ENCODE measurements at places on chromosomes 7 and 10.

- no peak for DNase-seq
Measured at GRCh38 chr10:110979611-110980010, 60.2 kb downstream of the SHOC2 start.

- DNase-seq, result no peak
Measured at GRCh38 chr7:156592155-156592884, 48.3 kb upstream of the RNF32 start.

DNA sequence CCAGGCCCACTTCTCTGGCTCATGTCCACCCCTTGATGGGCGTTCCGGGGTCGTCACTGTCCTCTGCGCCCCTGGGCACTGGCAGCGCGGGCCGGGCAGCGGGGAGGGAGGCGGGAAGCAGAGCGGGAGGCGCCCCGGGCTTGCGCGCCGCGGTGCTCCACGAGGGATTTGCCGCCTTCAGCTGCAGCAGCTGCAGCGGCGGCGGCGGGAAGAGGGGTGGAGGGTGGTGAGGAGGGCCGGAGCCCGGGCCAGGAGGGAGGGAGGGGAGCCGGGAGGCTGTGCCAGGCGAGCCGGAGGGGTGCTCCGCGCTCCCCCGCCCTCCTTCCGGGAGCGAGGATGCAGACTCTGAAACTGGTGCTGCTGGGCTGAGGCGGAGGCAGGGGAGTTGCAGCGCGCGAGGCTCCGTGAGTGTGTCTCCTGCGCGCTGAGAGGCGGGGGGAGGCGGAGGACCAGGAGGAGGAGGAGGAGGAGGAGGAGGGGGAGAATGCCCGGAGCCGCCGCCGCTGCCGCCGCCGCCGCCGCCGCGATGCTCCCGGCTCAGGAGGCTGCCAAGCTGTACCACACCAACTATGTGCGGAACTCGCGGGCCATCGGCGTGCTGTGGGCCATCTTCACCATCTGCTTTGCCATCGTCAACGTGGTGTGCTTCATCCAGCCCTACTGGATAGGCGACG is at the start of gene LHFPL3:
Gene LHFPL3 (plus strand): TSS at position 308 of the 674 bp plus-strand sequence.
- DNase-seq, result no peak

DNA sequence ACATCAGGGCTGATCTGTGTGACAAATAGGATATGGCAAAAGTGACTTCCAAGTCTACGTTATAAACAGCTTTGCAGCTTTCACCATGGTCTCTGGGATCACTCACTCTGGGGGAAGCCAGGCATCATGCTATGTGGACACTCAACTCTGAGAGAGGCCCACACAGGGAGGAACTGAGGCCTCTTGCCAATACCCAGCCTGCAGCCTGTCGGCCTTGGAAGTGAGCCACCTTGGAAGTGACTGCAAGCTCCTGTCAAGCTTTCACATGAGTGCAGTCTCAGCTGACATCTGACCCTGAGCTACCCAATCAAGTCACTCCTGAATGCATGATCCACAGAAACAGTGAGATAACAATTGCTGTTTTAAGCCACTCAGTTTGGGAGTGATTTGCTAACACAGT is 56.5 kb downstream of the MMRN2 start:
- DNase-seq, result peak; percentile 83

DNA sequence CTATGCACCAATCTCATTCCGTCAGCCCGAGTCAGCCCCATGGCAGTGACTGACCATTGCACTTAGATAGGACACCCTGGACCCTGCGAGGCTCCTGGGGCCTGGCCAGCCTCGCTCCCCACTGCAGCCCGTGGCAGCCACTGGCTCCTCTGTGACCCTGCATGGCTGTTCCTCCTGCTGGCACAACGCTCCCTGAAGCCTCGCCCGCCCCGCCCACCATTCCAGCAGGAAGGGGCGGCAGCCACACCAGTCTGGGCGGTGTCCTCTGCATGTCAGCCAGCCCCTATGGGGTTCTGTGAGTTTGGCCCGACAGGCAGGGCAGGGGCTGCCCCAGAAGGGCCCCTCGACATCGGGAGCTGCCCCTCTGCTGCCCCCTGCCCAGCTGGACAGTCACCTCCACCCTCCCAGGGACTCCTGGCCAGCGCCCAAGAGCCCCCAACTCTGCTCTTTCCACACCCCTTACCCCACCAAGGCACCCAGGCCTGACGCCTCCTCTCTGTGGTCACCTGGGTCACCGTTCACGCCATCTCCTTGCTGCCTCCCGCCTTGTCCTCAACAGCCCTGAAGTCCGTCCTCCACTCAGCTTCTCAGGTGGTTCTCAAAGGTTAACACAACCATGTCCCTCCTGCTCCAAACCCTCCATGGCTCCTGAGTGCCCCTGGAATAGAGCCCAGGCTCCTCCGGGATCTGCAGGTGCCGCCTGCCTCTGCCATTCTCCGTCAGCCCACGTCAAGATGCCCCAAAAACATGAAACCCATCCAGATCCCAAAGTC is 103.5 kb downstream of the MICALL2 start:
- no peak for DNase-seq

DNA sequence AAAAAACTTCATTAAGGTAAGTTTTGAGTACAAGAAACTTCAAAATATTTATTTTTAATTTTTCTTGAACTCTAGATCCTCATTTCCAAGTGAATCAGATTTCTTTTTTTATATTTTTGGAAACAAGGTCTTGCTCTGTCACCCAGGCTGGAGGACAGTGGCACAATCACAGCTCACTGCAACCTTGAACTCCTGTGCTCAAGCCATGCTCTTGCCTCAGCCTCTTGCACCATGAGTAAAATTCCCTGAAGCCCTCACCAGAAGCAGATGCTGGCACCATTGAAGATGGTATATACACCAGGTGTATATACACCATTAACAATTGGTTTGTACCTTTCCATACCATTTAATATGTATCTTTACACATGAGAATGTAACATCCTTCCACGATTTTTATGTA is 45.1 kb upstream of the ODAD2 start:
- no peak for DNase-seq

- DNase-seq, result no peak
Measured at GRCh38 chr7:140425718-140426117, 21.9 kb downstream of the RAB19 start.

DNA sequence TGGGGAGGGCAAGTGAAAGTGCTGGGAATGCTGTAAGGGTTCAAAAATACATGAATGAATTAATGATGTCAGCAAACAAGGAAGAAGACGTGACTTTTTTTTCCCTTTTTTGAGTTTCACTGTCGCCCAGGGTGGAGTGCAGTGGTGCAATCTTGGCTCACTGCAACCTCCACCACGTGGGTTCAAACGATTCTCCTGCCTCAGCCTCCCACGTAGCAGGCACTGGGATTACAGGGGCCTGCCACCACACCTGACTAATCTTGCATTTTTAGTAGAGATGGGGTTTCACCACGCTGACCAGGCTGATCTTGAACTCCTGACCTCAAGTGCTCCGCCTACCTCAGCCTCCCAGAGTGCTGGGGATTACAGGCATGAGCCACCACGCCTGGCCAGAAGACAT is 30.0 kb downstream of the DENND10 start:
- DNase-seq, result no peak

DNA sequence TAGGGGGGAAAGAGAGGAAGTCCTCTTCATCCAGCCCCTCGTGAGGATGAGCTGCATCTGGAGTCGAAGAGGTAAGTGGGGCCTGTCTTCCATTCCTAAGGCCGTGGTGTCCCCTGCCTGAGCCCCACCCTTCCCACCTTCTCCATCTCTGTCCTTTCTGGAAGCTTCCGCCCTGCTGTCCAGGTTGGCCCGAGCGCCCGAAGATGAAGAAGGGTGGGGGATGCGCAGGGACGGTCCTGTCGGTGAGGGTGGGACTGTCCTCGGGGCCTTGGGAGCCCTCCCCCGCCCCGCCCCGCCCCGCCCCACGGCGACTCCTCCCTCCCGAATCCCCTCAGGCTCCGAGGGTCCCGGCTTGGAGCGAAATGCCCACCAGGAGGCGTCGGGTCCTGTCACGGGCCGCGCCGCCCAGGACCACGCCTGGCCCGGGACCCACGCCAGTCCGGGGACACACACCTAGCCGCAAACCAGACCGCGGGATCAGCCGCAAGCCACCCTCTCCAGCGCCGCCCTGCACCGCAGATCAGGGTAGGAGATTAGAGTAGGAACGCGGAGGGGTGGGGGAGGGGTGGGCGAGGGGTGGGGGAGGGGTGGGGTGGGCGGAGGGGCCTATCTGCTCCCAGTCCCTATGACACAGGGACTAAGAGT is 15.3 kb downstream of the GPRIN2 start:
- DNase-seq, result peak; percentile 37

- DNase-seq, result no peak
Measured at GRCh38 chr10:110786172-110786571, 85.6 kb upstream of the PDCD4 start.

- DNase-seq, result no peak
Measured at GRCh38 chr10:89554433-89554832, 19.0 kb upstream of the SLC16A12 start.

DNA sequence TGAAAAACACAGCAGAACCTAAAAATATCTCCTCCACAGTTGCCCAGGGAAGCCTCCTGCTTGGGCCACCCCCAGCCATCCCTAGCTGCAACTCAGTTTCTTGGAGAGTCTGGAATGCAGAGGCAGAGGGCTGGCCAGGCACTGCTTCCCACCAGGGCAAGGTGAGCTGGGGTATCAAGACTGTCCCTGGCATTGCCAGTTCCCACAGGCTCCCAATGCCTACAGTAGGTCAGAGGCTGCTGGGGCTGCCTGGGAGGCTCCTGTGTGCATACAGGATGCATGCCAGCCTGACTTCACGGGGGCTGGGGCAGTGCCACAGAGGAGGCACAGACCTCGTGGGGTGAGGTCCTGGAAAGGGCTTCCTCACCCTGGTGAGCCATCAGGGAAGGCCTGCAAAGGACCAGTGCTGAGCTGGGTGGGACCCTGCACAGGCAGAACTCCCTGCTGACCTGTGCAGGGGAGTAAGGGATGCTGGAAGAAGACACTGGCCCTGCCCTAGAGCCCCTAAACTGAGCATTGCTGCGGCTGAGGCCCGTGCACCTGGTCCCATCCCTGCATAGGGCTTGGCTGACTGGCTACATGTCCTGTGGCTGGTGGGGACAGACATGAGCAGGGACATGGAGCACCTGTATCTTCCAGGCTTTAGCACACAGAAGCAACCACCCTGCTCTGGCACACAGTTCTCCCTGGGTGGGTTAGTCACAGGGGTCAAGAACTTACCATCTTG is 121.9 kb upstream of the RET start:
- DNase-seq, result no peak

- DNase-seq, result no peak
Measured at GRCh38 chr10:114703377-114704107, 45.5 kb upstream of the ABLIM1 start.

GRCh38 chr10:74039561-74040145 is 41.7 kb downstream of the VCL start:
- no peak for DNase-seq

DNA sequence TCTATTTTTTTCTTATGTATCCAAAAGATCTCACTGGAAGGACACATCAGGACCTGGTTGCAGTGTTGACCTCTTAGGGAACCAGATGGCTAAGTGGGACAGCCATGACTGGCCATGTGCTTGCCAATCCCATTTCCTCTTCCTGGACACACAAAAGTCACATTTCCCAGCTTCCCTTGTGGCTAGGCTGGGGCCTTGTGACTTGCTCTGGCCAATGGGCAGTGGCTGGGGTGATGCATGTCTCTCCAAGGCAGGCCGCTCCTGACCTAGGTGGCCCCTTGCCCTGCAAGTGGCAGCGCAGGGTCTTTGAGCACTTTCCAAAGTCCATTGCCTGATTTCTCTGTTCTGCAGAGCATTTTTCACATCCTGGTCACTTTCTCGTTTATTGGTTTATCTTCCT is 41.7 kb upstream of the HSPA12A start:
- no peak for DNase-seq

DNA sequence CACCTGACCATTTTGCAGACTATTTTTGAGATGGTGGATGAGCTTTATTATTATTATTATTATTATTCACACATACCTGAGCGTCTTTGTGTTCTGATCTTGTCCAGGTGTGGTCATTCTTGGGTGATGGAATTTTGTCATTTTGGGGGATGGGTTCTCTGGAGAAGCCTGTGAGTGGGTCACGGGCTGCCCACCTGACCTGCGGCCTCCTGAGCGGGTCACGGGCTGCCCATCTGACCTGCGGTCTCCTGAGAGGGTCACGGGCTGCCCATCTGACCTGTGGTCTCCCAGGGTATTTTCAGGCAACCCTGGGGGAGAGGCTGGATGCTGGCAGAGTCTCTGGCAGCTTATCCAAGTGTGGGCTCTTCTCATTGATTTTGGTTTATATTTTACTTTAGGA is 7.3 kb downstream of the SCART1 start:
- no peak for DNase-seq

- DNase-seq, result peak; percentile 56
Measured at GRCh38 chr10:31319602-31320549, 860 bp downstream of the ZEB1 start.

DNA sequence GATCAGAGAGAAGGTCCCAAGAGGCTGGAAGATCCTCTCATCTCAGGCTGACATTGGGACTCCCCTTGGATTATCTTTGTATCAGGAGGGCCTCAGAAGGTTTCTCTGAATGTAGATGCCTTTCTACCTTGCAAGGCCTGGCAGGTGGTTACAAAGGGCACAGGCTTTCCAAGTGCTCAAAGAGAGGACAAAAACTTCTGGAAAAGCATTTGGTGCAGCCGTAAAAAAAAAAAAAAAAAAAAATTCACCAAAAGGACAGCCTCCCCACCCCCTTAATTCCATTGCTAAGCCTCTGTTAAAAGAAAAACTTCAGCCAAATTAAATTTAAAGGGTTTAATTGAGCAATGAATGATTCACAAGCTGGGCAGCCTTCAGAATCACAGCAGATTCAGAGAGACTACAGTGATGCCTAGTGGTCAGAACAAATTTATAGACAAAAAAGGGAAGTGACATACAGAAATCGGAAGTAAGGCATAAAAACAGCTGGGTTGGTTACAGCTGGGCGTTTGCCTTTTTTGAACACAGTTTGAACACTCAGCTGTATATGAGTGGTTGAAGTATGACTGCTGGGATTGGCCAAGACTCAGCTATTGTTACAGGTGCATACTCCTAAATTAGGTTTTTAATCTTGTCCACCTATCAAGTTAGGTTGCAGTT is 42.5 kb upstream of the LRGUK start:
- no peak for DNase-seq

- no peak for DNase-seq
Measured at GRCh38 chr10:88245974-88246511, 337.1 kb downstream of the RNLS start.

DNA sequence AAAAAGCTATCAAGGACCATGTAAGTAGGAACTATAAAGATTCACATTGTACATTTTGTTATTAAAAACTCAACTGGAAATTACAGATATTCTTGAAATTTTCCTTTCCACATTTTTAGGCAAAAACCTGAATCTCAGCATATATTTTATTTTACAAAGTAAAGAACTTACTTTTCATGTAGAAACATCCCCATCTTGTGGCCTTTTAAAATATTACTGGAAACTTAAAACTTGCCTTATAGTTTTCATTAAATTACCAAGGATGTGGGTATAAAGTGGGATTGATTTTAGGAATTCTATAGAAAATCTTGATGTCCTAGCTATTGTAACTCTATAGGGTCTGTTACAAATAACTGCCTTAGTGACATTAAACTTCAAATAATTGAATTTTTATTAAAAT is 10.6 kb downstream of the DBF4 start:
- no peak for DNase-seq

DNA sequence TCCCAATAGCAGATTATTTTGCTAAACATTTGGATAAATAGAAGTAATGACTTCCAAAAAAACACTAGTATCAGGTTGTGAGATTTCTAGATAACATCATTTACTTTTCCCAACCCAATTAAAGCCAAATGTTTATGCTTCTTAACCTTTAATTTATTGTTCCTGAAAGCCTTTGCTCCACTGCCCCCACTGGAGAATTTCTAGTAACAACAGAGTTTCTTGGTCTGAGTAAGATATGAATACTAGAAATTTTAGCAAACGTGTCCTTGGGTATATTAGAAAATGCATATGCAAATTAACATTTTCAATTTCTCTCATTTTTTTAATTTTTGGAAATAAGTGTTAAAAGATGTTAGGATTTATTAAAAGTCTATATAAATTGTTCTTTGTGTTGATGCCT is 958.0 kb upstream of the PHF14 start:
- no peak for DNase-seq

Measured in left ventricle myocardium inferior (tissue), 1 donor.